ENCODE measurements at places on chromosomes 2 and 18.

GRCh38 chr2:23410596-23410995, 25.6 kb downstream of the KLHL29 start:
- DNase-seq, result no peak

DNA sequence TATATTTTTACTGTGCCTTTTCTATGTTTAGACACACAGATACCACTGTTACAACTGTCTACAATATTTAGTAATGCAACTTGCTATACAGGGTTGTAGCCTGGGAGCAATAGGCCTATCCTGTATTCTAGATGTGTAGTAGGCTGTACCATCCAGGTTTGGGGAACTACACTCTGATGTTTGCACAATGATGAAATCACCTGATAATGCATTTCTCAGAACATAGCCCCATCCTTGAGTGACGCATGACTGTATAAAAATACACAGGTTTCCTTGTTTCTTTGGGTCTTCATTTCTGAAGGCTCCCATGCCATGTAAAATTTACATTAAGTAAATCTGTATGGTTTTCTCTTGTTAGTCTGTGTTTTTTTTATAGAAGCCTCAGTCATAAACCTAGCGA, 270.9 kb upstream of the SKOR2 start:
- no peak for DNase-seq

DNA sequence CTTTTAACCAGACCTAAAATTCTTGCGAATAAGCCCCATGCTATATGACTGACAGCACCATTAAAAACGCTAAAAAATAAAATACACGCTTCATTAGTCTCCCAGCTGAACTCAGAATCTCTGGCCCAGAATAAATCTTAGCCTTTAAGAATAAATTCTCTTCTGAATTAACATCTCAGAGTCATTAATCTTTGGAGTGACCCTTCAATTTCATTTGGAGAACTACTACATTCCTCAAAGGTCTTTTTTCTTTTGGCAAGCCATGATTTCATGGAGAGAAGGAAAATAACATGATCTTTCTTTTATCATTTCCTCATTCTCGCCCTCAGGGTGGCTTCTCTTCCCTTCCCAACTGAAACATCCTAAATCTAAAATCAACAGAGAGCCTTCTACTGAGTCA, 259.0 kb downstream of the AFF3 start:
- DNase-seq, result no peak

DNA sequence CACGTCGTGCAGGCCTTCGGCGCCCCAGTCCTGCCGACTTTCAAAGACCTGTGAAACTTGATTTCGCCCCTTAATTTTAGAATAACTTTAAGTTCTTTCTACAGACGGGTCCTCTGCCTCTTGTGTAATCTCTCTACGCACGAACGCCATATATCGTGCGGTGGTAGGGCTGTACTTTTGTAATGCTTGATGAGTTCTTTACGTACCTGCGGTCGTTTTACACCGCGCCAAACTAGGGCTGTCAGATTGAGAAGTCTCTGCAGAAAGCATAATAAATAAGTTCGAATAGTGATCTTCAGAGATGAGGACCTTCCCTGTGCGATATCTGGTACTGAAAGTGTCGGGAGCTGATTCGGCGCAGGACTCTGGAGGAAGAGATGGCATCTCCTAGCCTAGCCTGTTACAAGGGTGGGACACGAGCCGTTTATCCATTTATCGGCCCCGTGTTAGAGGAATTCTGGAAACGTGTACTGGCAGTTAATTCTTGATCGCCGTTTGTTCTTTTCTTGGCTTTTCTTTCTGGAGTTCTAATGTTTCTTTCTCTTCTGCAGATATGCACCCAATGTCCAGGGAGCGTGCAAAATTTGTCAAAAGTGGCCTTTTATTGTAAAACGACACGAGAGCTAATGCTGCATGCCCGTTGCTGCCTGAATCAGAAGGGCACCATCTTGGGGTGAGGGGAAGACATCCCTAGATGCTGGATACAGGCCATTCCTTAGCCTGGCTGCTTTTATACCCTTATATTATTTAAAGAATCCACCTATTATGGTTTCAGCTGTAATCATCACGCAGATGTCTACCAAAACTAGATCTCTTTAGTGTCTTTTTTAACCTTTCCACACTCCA, 781 bp upstream of the SLC5A6 start:
- DNase-seq, result peak; percentile 38

Measured in right renal cortex interstitium (tissue), 3 donors.